ENCODE measurements at places on chromosomes 13 and 19. TPM values are rescaled to one million over a fixed set of nuclear protein-coding genes. Genes with fewer than 3 reads are reported as not detected.

LILRB2 gene
- not detected for total RNA-seq

CFD gene
- total RNA-seq: 41.1 TPM

FAM124A gene
- total RNA-seq: 0.97 TPM

OR4F17 gene
- not detected for total RNA-seq

MCEMP1 gene
- not detected for total RNA-seq

PSG4 gene
- total RNA-seq: 0.24 TPM

PRKCG gene
- 0.12 TPM for total RNA-seq

CGB2 gene
- not detected for total RNA-seq

SBK3 gene
- total RNA-seq: 0.81 TPM

ZNF433 gene
- total RNA-seq: 3.8 TPM

SIAH3 gene
- total RNA-seq: not detected

GPC5 gene
- total RNA-seq: 0.65 TPM

PRTN3 gene
- not detected for total RNA-seq

SERPINE3 gene
- not detected for total RNA-seq
